ENCODE measurements at places on chromosomes 3 and 15. TPM values are rescaled to one million over a fixed set of nuclear protein-coding genes. Genes with fewer than 3 reads are reported as not detected.

GRCh38 chr3:146530609-146531008, 13.8 kb downstream of the PLSCR1 start:
- DNase-seq: no peak

DNA sequence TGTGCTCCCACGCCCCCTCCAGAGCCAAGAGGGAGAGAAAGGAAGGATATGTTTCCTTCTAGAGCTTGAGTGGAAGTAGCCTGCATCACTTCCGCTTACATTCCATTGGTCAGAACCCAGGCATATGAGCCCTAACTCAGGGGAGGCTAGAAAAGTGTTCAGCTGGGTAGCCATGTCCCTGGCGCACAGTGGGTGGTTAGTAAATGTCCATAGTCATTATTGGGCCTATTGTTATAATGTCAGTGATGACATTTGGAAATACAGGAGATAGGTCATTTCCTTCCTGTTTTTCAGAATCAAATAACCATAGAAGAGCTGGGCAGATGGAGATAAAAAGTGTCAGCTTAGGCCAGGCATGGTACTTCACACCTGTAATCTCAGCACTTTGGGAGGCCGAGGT, 27.3 kb downstream of the CD276 start:
- DNase-seq: no peak

- no peak for DNase-seq
These were observed 130.5 kb downstream of the TNIK start for GRCh38 chr3:171329746-171330145.

- DNase-seq: no peak
These were observed 16.1 kb upstream of the GCNT3 start for GRCh38 chr15:59595434-59595915.

DNA sequence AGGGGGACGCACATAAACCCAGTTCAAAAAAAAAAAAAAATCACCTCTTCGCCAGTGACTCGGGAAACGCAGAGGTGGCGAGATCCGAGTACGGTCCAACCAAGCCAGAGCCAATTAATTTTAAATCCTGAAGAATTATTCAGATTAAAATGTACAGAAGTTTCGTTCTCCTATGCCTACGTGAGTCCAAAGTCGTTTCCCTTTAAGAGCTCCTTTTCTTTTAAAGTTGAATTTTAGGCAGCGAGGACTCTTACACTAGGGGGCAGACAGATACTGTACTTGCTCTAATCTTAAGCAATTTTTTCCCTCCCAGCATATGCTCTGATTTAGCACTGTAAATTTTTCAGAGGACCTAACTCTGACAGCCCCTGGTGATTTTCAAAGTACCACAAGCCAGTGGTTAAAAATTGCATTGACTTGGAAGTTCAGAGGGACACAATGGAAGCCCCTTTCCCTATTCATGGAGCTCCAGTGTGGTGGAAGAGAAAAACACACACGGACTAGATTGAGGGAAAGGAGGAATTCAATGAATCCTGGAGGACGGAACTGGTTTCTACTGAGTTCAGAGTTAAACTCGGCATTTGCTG, 3.3 kb upstream of the NR2F2 start:
- peak; percentile 91 for DNase-seq

DNA sequence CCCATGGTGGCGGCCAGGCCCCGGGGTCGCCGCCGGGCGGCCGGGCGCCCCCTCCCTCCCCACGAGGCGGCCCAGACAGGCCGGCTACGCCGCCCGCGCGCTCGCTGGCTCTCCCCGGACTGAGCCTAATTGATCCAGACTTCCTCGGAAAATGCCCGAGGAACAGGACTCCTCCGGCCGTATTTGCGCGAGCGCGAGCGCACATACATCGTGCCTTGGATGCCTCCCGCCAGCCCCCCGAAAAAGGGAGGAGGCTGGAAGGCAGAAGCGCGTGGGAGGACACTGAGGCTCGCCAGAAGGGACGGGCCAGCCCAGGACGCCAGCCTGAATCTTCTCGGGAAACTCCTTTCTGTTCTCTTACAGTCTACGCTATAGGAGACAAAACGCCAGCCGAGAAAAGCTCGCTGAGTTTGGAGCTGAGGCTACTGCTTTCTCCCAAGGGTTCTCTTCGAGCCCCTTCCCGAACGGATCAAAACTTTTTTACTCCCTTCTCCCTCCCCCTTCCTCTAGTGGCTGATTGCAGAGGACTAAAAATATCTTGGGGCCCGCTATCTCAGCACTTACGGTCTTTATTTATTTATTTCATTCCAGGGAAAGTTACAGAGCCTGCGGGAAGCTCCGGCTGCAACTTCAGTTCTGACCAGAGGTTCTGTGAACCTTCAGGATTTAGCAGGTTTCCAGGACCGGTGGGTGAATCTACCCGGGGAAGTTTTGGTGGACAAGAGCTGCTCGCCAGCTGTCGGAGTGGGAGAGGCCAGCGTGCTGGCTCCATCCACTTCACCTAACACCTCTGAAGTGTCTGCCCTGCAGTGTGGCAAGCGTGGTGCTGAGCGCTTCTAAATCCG, at the start of gene PDZRN3:
PDZRN3 (minus strand) TSS at position 121 of the 845 bp plus-strand sequence.
- DNase-seq: peak; percentile 64

DNA sequence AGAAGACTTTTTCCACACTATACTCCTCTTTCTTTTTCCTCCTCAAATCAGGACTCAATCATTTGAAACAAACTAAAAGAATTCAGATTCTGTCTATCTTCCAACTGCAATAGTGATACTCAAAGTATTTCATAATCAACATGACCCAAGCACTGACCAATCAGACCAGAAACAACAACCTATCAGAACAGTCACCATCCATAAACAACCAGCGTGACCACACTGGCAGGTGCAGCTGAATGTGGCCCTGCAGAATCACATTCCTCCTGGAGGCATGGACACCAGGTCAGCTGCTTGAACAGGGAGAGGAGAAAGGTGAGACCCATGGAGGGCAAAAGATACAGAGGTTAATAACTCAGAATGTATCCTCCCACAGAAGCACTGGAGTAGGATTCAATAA, 13.3 kb downstream of the HRG start:
- DNase-seq: no peak

- DNase-seq: no peak
These were observed 20.7 kb upstream of the LRRC2 start for GRCh38 chr3:46586738-46587246.

- DNase-seq: no peak
These were observed 130.8 kb downstream of the UNC13C start for GRCh38 chr15:54109014-54109413.

DNA sequence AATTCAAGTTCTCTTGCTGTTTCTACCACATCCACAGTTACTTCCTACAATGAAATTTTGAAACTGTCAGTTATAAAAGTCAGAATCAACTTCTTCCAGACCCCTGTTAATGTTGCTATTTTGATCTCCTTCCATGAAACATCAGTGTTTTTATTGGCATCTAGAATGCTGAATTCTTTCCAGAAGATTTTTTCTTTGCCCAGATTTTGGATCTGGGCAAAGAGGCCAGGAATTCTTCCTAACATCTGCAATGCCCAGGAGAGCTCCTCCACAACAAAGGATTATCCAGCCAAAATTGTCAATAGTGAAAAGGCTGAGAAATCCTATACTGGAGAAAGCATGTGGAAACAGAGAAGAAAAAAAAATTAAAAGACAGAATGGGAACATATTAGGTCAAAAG, 75.5 kb downstream of the SERPINI1 start:
- no peak for DNase-seq

- DNase-seq: no peak
These were observed 145.2 kb downstream of the ZIC1 start for GRCh38 chr3:147554332-147554731.

DNA sequence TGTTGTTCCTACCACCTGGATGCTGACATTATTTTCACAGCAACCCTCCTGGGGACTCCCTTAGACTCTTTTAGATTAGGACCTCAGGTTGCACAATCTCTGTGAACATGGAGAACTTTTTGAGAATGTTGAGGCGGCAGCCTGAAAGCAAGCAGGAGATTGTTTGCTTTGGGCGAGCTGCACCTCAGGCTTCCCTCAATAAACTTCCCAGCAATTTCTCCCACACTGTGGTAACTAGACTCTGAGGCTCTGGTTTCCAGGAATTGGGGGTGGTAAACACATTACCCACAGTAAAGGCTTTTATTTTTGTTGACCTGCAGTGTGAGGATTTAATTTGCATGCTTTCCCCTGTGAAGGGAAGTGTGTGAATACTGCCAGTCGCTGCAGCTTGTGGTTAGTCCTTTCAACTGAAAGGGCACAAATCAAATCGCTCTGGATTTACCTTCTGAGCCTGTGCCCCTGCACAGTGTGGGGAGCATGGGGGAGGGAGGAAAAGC, 35.2 kb upstream of the SIAH2 start:
- DNase-seq: no peak

- no peak for DNase-seq
These were observed 161.1 kb upstream of the UBE2E1 start for GRCh38 chr3:23644676-23645075.

- no peak for DNase-seq
These were observed 327.3 kb upstream of the GBE1 start for GRCh38 chr3:82088749-82089148.

Gene NR2E3
- total RNA-seq: not detected

Gene ADAMTS9
- 3.1 TPM for total RNA-seq

Gene GRAMD1C
- 6.0 TPM for total RNA-seq

Gene GOLGA6B
- not detected for total RNA-seq

Gene TRPM1
- total RNA-seq: not detected

Gene ZNF80
- total RNA-seq: not detected
